BJ (cell line): ENCODE measurements at places on chromosomes 7 and 10. TPM values are rescaled to one million over a fixed set of nuclear protein-coding genes. Genes with fewer than 3 reads are reported as not detected.

SDK1 gene
- polyA plus RNA-seq = 0.01 TPM in 2 replicates

SLF2 gene
- polyA plus RNA-seq = 6.8 and 10.1 TPM in 2 replicates

CEP55 gene
- polyA plus RNA-seq = 16.8 and 28.2 TPM in 2 replicates

SPDYE8 gene
- not detected in 2 replicates for polyA plus RNA-seq

ERV3-1 gene
- polyA plus RNA-seq = 10.0 and 14.7 TPM in 2 replicates

EPO gene
- not detected in 2 replicates for polyA plus RNA-seq

DIP2C gene
- 6.7 and 9.3 TPM in 2 replicates for polyA plus RNA-seq

CREB5 gene
- 2.6 and 3.9 TPM in 2 replicates for polyA plus RNA-seq

UTF1 gene
- polyA plus RNA-seq = not detected in 2 replicates

NACAD gene
- polyA plus RNA-seq = 0.36 and 0.54 TPM in 2 replicates

PRTFDC1 gene
- polyA plus RNA-seq = 8.1 and 18.6 TPM in 2 replicates

CALHM1 gene
- not detected in 2 replicates for polyA plus RNA-seq

CPN1 gene
- not detected in 2 replicates for polyA plus RNA-seq

KNDC1 gene
- polyA plus RNA-seq = 1.0 and 1.1 TPM in 2 replicates

GSTO2 gene
- 4.9 and 7.0 TPM in 2 replicates for polyA plus RNA-seq

NPFFR1 gene
- polyA plus RNA-seq = not detected in 2 replicates

FRAT2 gene
- polyA plus RNA-seq = 1.8 and 2.9 TPM in 2 replicates

CYP2E1 gene
- 1.3 and 1.9 TPM in 2 replicates for polyA plus RNA-seq

ASZ1 gene
- polyA plus RNA-seq = not detected in 2 replicates

IFIT1B gene
- polyA plus RNA-seq = not detected in 2 replicates

KCNMA1 gene
- polyA plus RNA-seq = 21.4 and 26.3 TPM in 2 replicates
